ENCODE measurements at places on chromosomes 16 and 17. TPM values are rescaled to one million over a fixed set of nuclear protein-coding genes. Genes with fewer than 3 reads are reported as not detected.

Gene EXOC3L1
- total RNA-seq, result 0.25 TPM

DNA sequence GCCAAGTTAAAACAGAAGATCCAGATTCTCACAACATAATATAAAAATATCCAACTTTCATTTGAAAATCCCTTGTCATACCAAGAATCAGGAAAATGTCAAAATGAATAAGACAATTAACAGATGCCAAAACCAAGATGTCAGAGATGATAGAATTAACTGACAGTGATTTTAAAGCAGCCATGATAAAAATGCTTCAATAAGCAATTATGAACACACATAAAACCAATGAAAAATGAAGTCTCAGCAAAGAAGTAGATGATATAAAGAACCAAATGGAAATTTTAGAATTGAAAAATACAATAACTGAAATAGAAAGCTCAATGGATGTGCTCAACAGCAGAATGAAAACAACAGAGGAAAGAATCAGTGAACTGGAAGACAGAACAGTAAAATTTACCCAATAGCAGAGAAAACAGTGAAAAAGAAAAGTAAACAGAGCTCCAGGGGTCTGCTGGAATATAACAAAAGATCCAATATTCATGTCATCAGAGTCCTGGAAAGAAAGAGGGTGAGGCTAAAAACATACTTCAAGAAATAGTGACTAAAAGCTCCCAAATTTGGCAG lies 35.1 kb downstream of the SHCBP1 start:
- no peak for DNase-seq

GRCh38 chr16:30992931-30993816 lies 8.2 kb downstream of the HSD3B7 start:
- no peak for DNase-seq

DNA sequence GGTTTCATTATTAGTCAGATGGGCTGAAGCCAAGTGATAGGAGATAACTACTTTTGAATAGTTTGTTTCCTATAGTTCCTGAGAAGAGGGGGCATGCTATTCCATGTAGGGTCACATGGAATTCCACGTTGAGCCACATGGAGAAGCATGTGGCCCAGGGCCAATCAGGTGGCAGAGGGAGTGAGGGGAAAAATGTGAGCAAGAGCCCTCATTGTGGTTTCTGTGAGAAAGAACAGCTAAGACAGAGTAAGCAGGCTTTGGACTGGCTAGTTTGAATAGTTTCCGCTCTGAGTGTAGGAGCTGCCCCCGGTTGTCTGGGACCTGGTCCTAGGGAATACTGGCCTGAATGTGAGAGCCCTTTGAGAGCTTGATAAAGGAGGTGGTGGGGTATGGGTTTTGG lies 69.9 kb upstream of the CNTNAP4 start:
- no peak for DNase-seq

GRCh38 chr16:10312008-10312407 lies 73.9 kb upstream of the ATF7IP2 start:
- no peak for DNase-seq

DNA sequence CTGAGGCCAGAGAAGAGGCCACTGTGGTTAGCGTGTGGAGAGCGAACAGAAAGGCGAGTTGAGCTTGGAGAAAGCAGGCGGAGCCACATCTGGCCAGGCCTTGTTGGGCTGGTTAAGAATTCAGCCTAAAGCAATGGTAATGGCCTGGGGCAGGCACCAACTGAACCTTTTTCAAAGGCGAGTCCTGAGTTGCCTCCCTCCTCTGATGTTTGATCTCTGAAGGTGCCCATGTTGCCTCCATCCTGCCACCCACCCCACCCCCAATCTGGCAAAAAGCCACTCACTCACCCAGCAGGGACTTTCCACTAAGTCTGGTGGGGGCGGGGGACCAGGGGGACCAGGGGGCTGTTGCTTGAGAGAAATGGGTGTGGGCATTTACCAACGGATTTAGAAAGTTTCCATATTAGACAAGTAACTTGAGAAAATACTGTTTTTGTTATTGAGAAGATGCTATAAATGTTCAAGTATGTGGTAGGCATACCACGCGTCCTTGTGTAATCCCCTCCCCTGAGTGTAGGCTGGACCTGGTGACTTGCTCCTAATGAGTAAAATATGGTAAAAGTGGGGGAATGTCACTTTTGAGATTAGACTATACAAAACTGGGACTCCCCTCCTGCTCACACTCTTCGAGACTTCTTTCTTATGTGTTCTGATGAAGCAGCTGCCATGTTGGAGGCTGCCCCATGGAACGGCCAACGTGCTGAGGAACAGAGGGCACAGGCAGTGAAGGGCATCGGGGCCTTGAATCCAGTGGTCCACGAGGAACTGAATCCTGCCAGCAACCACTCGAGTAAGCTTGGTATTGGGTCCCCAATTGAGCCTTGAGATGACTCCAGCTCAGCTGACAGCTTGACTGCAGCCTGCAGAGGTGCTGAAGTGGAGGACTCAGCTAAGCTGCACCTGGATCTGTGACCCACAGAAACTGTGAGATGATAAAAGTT lies 29.9 kb upstream of the TNS4 start:
- DNase-seq, result no peak

- DNase-seq, result peak; percentile 85
Observed at GRCh38 chr17:75124041-75124818, 7.3 kb downstream of the NT5C start.

DNA sequence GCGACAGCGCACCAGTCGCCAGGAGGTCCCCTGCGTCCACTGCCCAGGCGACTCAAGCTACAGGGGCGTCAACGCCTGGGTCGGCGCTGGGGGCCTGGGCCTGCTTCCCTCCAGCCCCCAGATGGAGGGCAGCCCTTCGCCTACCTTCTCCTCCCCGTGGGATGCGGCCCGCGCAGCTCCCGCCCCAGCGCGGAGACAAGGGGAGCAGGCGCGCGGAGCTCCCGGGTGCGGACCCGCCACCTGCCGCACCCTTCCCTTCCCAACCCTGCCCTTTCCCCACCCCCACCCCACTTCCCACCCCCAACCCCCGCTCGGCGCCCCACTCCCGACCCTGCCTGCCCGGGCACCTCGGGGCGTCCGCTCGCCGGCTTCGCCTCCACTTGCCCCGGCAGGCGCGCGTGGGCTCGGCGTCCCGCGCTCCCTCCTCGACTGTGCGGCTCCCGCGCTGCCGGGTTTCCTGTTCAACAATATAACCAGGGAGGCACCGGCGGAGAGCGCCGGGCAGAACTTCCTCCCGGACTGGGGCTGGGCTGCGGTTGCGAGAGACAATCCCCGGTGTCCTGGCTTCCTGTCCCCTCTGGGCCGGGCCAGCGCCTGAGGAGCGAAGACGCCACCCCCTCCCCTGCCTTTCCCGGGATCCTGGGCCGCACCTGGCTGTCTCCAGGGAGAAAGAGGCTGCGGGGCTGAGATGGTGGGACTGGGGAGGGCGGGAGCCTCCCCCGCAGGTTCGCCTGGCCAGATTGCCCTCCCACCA lies at the start of gene ARHGAP27:
TSS of gene ARHGAP27 (minus strand) at position 466 of the 754 bp plus-strand sequence. CDS start 2,591 bp downstream, outside the sequence.
- no peak for DNase-seq

- DNase-seq, result no peak
Observed at GRCh38 chr16:61432421-61432820, 603.8 kb downstream of the CDH8 start.

DNA sequence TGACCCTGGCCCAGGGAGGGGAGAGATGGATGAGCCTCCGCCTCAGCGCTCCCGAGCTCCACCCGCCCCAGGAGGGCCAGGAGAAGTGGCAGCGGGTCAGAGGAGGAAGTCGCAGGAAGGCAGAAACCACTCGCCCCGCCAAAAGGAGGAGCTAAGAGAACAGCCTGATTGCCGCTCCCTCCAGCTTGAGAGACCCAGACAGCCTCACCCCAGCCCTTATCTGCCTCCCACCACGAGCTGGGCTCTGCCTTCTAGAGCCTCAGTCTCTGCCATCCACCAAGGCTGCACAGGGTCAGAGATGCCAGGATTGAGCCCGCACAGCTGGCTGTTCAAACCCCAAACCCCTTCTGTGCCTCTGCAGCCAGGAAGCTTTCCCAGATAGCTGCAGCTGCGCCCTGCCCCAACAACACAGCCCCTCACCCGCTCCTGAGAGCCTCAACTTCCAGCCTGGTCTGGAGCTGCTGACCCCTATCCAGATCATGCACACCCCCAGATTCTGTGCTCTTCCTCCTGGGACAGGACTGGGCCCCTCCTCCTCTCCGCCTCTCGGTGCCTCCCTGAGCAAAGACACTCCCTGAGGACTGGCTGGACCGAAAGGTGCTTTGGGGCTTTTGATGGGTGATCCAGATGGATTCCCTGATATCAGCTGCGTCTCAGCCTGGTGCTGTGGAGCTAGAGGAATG lies 1.0 kb upstream of the ATP2A3 start:
- DNase-seq, result no peak

GRCh38 chr17:67891481-67892119 lies 66.3 kb downstream of the BPTF start:
- DNase-seq, result peak; percentile 18

Gene SLC25A11
- 37.2 TPM for total RNA-seq

DNA sequence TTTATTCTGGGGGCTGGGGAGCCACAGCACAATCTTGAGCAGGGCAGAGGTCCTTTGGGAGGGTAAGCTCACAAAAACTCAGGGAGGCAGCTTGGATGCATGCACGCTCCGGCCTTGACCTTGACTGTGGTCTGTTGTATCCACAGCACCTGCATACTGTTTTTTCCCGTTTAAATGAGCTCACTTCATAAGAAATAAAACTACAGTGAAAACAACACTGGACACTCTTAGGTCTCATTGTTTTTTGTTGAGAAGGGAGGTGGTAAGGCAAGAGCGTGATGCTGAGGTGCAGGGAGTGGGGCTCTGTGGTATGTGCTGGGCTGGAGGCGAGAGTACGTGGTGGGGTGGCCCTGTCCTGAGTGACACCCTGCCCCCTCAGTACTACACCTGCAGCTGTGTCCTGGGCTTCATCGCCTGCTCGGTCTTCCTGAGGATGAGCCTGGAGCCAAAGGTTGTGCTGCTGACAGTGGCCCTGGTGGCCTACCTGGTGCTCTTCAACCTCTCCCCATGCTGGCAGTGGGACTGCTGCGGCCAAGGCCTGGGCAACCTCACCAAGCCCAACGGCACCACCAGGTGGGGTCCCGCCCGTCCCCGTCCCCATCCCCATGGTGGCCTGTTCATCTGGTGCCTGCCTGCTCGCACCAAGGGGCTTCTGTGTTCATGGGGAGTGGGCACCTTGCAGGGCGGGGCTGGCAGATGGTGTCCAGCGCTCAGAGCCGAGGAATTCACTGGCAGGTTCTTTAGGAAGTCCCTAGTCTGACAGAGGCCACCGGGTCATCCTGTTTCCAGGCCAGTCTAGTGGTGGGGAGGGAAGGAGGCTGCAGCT lies 44.2 kb downstream of the ADCY7 start:
- DNase-seq, result no peak

DNA sequence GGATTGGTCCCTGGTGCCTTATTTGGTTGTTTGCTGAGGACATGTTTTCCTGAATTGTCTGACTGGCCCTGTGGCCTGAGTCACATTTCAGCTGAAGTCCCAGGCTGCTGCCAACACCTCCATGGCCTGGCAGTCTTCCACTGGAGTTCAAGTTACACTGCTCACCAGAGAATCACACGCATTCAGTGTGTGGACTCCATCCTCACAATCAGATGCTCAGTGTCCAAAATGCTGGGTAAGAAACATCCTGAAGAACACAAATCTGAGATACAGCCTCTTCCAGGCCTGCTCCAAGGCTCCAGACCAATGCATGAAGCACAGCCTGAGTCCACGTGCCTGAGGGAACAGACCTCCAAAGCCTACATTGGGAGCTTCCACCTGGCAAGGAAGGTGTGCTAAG lies 19.2 kb downstream of the CD300LB start:
- DNase-seq, result no peak

DNA sequence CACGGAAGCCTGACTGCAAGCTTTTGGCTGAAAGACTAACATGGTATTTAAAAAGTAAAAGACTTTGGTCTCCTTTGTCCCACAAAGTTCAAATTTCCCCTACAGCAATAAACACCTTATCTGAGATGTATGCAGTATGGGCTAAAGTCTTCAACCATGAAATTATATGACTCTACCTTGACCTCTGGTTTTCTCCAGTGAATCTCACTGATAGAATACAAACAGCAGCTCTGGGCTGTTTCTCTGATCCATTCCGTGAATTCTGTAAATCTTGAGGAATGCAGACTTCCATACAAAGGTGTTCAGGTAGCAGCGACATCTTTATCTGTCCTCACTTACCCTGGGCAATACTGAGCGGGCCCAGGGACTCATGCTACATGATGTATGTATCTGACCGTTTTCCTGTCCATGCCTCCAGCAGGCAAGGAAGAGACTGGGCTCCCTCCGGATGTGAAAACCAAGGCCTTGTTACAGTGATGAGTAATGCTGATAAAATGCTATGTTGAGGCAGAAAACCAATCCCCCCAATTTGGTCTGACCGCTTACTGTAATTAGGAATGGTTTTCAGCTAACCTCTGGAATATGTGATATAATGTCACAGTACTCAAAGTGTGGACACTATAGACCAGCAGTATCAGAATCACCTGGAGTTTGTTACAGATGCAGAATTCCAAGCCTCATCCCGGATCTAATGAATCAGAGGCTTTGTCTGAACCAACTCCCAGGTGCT lies 589.8 kb downstream of the HS3ST4 start:
- no peak for DNase-seq

DNA sequence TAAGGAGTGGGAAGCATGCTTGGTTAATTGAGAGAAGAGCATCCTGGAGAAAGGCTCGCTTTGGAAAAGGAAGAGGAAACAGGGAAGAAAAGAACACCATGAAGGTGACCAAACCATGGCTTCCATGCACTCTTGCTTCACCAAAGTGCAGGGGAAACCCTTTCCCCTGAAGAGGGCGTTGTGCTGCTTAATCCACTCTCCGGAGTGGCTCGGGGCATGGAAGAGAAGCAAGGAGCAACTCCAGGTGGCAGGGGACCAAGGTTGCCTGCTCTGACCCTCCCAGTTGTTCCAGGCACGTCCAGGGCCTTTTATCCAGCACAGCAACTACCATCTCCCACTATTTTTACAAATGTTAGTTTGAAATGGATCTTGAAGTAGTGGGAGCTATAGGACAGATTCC lies 108.1 kb downstream of the STX8 start:
- no peak for DNase-seq

Gene C16orf74
- total RNA-seq, result 13.6 TPM

DNA sequence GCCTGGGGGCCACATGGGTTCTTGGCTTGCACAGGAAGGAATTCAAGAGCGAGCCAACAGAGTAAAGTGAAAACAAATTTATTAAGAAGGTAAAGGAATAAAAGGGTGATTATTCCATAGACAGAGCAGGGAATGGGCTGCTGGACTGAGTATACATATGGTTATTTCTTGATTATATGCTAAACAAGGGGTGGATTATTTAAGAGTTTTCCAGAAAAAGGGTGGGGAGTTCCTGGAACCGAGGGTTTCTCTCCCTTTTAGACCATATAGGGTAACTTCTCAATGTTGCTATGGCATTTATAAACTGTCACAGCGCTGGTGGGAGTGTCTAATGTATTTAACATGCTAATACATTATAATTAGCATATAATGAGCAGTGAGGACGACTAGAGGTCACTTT lies 2.0 kb downstream of the MMP2 start:
- DNase-seq, result no peak

Gene ACSM5
- total RNA-seq, result not detected

Data from kidney epithelial cell (primary cell).